Kidney glomerular epithelial cell (primary cell): ENCODE measurements at places on chromosomes 5 and 9.
A peak's percentile ranks its signal among the peaks of the same experiment; 100 is the strongest.

DNA sequence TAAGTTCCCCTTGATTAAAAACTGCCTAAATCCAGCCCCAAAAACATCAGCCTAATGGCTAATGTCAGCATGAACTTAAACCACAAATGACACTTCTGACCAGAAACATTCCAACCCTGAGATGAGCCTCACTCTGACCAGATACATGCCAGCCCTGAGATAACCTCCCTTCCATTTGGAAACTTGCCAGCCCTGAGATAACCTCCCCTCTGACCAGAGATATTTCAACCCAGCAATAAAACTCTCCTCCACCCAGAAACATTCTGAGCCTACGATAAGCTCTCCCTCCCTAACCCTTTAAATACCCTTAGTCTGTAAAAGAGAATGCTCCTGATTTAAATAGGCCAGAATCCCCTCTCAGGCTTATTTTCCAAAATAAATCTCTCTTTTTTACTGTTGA is 1035.7 kb upstream of the NUDT12 start:
- no peak for DNase-seq

DNA sequence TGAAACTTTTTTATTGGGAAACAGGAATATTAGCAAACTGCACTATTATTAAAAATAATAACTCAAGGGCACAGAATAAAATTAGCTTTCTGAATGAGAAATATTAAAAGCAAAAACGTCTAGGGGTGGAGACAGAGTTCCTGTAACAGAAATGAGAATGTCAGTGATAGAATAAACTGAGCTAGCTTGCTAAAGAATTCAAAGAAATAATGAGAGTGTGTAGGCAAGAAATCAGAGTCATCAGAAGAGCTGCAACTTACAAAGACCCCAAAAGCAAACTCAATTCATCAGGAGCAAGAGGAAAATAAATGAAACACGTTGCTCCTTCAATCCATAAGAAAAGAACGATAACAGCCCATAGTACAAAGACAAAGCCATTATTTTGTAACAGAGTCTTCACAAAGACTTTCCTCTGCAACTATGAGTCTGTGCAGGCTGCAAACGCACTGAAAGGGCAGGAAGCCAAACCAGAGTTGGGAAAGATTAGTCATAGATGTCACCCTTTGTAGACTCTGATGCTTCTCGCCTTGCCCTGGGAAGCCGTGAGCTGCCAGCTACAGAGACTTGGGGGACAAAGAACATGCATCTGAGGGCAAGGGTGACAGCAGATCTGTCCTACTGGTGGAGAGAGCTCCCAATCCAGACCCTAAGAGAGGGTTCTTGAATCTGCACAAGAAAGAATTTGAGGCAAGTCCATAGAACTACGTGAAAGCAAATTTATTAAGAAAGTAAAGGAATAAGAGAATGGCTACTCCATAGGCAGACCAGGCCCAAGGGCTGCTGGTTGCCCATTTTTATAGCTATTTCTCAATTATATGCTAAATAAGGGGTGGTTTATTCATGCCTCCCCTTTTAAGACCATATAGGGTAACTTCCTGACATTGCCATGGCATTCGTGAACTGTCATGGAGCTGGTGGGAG is 40.8 kb downstream of the SHC3 start:
- peak; percentile 75 for DNase-seq

GRCh38 chr5:75054134-75054930 is 2.0 kb upstream of the GCNT4 start:
- DNase-seq = no peak

DNA sequence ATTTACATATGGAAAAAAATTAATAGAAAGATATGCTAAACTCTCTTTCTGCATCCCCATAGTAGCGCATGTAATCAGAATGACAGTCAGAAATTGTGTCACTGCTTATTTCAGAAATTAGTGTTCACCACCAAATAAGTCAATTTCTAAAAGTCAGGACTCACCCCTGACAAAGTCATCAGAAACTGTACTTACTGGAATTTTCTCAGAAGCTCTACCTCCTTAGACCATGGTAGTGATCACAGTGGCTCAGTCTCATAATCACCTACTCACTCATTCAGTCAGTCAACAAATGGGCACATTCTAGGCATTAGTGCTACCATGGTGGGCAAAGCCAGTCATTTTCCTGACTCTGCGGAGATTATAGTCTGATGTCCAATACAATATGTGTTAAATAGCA is 22.0 kb downstream of the THBS4 start:
- DNase-seq = no peak

GRCh38 chr5:122097391-122097790 is 19.3 kb upstream of the LOX start:
- no peak for DNase-seq

- DNase-seq = no peak
Measured at GRCh38 chr9:116303270-116303669, 149.7 kb downstream of the PAPPA start.

- no peak for DNase-seq
Measured at GRCh38 chr5:102753889-102754766, 977 bp upstream of the PAM start.

- no peak for DNase-seq
Measured at GRCh38 chr5:168898247-168898911, 319.2 kb upstream of the PANK3 start.

GRCh38 chr9:124774129-124774978 is 2.6 kb upstream of the OLFML2A start:
- DNase-seq = peak; percentile 32

DNA sequence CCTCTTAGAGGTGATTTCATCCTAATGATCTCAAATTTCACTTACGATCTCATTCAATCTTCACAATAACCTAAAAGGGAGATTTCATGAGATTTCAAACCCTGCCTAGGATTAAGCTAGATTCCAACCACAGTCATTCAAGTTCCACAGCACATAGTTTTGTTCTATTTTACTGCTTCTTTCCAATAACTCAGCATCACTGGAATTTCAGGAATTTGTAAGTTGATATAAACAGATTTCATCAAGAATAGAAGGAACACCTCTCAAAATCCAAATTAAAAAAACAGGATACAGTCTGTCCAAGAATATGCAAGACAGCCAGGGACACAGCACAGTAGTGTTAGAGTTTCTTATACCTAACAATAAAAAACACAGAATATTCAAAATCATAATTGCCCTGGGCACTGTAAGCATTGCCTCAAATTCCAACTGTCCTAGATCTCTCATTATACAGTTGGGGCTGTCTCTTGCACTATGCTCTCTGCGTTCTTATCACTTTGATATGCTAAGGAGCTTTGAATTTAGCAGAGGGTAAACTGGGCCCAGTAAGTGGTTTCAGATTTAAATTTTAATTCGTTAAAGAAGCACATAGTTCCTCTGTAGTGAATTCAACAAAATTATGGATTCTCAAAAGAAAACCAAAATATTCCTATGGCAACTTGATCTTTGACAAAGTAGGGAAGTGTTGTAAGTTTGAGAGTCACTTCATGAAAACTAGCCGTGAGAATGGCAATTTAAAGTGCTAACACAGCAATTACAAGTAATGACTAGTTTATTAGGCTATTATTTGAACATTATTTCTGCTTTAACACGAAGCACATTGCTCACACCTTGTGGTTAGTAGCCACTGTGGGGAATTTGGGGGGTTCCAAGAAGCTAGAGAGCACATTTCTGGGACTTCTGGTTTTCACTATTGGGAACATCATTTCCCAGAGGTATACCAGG is 478.6 kb upstream of the C9orf72 start:
- no peak for DNase-seq

- DNase-seq = no peak
Measured at GRCh38 chr5:180160789-180161188, 48.2 kb downstream of the RASGEF1C start.

- peak; percentile 45 for DNase-seq
Measured at GRCh38 chr5:77087484-77088261, 588 bp upstream of the ZBED3 start.

DNA sequence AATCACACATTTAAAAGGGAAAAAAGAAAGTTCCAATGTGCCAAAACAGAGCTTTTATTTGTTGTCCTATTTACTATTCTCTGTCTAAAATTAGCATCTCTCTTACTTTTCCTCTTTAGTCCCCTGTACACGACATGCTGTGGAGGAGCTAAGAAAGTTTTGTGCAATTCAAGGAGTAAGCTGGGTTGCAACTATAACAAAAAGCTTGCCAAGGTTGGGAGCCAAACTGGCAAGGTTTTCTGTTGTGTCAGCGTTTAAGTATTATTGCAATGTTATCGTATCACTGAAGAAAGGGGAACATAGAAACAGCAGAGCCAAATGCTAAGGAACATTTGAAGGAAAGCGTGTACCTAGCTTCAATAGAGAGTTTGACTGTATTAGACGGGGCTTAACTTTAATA is 680.8 kb downstream of the CETN3 start:
- no peak for DNase-seq

GRCh38 chr5:81020478-81021167 is 60.5 kb downstream of the RASGRF2 start:
- DNase-seq = peak; percentile 40

DNA sequence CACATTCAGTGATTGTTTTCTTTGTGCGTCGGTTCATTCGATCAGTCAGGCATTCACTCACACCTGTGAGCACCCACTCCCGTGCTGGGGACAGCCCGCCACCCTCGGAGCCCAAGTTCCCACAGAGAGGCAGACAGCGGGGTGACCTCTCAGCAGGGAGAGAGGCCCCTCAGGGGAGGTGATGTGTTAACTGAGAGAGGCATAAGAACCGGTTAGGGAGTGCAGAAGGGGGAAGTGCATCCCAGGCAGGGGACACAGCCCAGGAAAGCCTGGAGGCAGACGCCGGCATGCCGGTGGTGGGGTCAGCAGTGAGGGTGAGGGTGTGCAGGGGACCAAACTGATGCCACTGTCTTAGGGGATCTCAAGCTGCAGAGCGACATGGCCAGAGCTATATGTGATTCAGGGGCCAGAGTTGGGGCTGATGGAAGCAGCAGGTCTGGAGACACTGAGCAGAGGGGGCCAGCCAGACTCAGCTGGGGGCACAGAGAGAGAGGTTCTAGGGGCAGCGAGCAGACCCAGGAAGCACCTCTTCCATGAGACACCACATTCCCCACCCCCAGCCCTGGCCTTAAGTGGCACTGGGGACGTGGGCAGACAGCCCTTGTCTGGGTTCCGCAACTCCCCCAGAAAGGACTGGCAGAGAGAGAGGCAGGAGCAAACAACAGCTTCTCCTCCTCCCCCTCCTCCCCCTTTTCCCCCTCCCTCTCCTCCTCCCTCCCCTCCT is 35.9 kb downstream of the HK3 start:
- DNase-seq = no peak

DNA sequence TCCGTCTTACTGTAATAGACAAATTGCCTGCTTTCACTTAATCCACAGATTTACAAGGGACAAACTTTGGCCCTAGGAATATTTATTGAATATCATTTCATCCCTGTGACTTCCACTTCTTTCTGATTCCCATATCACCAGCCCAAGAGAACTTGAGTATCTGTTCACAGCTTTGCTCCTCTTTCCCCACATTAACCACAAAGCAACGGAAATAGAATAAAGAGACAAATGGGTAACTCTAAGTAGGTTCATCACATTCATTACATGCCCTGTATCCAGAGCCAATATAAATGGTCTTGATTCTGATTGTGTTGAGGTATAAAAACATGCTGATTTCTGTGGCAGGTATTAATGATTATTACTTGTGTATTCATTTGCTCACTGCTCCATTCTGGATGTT is 41.9 kb downstream of the TMEM252 start:
- DNase-seq = no peak

DNA sequence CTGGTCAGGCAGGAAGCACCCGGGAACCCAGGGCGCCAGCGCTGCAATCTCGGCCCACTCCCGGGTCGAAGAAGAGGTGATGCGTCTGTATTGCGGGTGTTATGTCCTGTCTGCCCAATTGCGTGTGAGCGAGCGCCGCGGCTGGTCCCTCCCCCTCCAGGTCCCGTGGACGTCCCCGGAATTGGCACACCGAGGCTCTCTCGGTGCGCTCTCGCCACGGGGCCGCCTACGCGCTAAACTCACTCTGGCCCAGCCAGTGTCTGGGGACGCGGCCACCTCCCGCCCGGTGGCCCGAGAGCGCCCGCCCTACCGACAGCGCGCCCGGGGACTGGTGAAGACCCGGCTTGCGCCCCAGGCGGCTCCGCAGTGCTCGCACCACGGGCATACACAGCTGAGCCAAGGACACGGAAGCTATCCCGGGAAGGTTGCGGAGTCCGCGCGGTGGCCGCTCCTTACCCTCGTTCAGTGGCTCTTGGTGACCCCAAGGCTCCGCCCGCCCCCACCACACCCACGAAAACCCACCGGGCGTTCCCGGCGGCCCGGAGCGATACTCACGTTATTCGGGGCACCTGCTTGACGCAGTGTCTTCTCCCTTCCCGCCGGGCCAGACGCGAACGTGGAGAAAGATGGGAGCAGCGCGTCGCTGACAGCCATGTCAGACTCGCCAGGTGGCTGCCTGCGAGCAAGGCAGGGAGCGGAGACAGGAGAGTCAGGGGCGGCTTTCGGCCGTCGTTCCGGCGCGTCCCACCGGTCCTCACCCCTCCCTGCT is 1.0 kb downstream of the KLF4 start:
- DNase-seq = no peak

DNA sequence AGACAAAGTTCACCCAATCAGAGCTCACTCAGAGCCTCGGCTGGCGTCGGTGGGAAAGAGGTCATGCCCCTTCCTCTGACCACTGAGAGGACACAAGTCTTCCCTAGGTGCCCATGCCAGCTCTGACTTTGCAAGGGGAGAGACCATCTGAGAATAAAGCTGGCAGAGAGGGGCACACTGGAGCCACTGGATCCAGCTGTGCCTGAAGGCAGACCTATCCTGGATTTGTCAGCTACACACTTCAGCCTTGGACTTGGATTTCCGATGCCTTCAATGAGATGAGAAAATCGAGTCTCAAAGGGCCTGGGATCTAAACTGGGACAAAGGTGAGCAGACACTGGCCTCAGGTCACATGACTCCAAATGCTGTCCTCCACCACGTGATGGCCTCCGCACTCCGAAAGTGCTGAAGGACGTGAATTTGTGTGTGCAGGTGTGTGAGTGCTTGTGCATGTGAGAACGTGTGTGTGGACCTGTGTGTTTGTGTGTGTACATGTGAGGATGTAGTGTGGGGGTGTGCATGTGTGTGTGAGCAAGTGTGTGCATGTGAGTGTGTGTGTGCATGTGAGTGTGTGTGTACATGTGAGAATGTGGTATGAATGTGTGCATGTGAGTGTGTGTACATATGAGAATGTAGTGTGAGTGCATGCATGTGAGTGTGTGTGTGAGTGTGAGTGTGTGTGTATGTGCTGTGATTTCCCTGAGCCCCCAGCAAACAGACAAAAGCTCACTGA is 37.9 kb downstream of the BARX1 start:
- no peak for DNase-seq

GRCh38 chr5:38670878-38671277 is 114.4 kb upstream of the LIFR start:
- no peak for DNase-seq

- no peak for DNase-seq
Measured at GRCh38 chr9:83257937-83258891, 195.3 kb upstream of the RASEF start.

DNA sequence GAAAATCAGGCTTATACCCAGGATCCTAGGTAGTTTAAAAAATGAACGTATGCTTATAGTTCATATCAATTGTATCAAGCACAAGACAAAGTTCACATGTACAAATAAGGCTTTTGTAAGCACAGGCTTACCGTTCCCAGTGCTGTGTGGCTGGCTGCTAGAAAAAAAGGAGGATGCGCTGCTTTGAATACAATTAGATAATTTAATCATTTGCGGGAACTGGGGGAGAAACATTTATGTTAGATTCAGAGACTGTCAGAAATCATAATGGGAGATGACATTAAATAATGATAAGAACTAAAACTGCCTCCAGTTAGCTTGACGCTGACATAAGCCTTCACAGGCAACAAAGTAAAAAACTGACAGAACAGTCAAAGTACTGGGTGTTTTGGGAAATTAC is 93.2 kb downstream of the FNBP1 start:
- DNase-seq = no peak
